Stimulated activated CD4-positive, alpha-beta T cell treated with anti-CD3 and anti-CD28 coated beads, Interleukin-1b, Interleukin-23, amount 100 ng/mL, for 1 hour (primary cell): ENCODE measurements at places on chromosomes 16 and 17.

DNA sequence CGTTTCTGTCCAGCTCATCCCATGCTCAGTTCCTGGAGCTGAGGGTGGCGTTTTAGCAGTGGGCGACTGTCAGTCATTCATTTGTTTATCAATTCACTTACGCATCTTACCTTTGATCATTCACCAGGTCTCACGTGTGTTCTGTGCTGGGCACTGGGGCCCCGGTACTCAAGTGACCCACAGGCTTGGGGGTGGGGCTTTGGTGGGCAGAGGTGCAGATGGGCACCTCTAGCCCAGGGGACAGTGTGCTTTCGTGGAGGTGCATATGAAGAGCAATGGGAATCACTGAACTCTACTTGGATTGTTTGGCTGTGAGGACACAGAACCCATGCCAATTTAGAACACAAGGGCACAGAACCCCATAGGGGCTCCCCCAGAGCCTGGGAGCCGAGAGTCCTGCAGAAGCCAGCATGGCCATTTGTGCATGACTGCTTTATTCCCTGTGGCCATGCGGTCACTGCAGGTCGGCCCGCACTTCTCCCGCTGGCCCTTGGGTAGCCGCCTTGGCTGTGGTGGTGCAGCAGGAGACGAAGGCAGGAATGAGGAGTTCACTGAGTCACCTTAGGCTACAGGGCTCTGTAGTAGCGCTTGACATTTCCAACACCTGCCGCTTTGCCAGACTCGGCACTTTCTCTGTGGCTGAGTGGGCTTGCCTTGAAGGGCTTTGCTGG, 144.6 kb downstream of the SNX29 start:
- no peak for DNase-seq

DNA sequence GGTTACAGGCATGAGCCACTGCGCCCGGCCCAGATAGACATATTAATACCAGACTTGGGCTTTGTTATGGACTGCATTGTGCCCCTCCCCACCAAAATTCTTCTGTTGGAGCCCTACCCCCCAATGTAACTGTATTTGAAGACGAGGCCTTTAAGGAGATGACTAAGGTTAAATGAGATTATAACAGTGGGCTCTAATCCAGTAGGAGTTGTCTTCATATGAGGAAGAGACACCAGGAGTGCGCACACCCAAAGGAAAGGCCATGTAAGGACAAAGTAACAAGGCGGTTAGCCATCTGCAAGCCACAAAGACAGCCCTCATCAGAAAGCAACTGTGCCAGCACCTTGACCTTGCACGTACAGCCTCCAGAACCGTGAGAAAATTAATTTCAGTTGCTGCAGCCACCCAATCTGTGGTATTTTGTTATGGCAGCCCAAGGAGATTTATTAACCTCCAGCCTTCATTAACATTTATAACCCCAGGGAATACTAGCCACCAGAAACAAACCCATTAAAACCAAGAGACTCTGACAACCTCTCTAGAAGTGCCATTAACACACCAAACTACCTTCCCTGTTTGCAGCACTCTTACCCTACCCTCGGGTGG, 107.6 kb downstream of the TTC19 start:
- DNase-seq = no peak

- no peak for DNase-seq
Measured at GRCh38 chr16:84979516-84979915, 31.8 kb downstream of the ZDHHC7 start.

- peak; percentile 88 for DNase-seq
Measured at GRCh38 chr17:39623356-39623950, 3.3 kb upstream of the PPP1R1B start.

DNA sequence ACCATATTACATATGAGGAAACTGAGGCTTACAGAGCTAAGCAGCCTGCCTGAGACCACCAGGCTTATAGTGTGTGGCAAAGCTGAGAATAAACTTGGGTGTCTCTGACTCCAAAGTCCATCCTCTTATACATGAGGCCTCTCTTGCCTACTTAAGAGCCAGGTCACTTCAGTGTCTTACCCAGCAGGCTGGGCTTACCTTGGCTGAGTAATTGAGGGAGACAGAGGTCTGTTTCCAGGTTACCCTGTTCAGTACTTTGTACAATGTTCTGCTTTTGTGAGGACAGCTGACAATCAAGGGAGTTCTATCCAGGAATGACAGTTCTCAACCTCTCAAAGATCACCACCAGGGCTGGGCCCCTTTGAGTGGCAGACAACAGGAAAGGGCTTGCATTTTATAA, 14.4 kb downstream of the NDUFAB1 start:
- no peak for DNase-seq

DNA sequence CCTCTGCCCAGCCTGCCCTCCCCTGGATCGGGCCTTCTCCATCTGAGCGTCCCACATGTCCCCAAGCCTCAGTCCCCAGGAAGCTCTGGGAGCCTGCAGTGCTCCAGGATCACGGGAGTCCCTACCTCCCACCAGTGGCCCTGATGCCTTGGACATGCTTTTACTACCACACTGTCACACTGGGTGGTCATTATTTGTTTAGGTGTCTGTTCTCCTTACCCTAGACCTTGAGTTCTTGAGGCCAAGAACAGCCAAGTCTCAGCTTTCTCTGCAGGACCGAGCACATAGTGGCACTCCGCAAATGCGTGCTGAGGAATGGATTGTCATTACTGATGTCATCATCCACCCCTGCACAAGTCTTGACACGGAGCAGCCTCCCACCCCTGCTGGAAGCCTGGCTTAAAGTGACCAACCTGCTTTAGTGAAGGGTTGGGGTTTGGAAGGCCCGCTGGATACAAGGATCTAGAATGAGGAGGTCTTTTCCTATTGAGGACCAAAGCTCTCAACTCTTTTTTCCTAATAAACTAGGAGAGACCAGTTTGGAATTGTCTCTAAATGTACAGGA, 132.9 kb upstream of the CRHR1 start:
- no peak for DNase-seq

DNA sequence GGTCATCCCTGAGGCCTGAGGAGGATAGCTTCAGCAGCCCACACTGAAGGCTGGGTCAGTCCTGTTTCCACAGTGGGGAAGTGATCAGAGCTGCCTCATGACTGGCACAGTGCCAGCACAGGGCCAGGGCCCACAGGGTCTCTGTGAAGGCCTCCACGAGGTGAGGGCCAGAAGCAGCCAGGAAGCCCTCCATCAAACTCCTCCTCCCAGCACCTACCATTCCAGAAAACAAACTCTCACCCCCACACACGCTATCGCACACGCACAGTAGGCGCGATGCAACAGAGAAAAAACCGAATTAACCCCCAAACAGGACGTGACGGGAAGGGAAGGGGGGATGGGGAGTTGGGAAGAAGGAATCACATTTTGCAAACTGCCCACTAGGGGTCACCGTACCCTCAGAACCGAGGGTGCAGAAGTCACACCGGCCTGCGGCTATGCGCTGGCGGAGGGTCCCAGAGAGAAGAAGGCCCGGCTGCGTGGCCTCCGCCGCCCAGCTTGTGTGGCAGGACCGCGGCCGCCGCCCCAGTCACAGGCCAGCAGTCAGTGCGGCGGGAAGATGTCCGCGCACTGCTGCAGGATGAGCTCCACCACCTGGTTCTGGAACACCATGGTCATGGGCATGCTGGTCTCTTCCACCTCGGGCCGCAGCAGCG, 37.6 kb downstream of the ARHGAP27 start:
- no peak for DNase-seq

DNA sequence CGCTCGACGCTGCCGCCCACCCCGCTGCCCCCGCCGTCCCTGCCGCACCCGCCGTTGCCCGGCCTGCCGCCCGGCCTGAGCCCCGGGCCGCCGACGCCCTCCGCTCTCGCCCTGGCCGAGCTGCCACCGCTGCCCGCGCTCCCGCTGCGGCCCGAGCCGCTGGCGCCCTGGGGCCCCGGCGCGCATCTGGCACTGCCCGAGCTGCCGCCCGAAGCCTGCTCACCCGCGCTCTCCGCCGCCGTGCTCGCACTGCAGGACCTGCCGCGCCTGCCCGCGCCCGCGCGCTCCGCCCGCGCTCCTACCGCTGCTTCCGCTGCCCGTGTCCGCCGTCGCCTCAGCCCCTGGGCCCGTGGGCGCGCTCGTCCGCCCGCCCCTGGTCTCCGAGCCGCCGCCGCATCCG, 8.4 kb upstream of the CLDN9 start:
- DNase-seq = no peak
